Breast epithelium (tissue), 4 donors: ENCODE measurements at places on chromosomes 4 and X. TPM values are rescaled to one million over a fixed set of nuclear protein-coding genes. Genes with fewer than 3 reads are reported as not detected.

DNA sequence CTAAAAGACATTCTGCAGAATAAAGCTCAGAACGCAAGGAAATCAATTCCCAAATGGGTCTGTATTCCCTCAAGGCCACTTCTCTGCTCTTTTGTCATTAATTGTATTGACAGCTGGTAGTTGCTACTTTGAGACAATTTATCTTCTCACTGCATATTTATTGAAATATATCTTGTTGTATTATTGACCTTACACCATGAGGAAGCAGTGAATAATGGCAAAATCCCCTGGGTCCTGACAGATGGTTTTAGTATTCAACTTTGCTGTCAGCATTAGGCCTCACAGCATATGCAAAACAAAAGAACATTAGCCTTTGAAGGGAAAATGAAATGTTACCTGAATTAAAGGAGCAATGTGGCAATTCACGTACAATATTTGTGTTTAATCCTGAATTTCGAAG, 406.1 kb upstream of the TRAM1L1 start:
- H3K27ac ChIP-seq = no peak overlapping the region
- H3K4me3 ChIP-seq = no peak overlapping the region
- no peaks in the 10 kb centered on the region for H3K27me3 ChIP-seq

GRCh38 chr4:137531986-137532868, at the start of gene PCDH18:
Gene PCDH18 (minus strand): TSS chr4:137532494. CDS start chr4:137532088, 406 bp downstream.
- no peaks in the 10 kb centered on the region for H3K4me1 ChIP-seq
- no peaks in the 10 kb centered on the region for H3K27me3 ChIP-seq
- peak within 1 kb of the TSS; percentile 82 for H3K27ac ChIP-seq
- peak within 1 kb of the TSS; percentile 57 for H3K4me3 ChIP-seq
- peak; percentile 79 for DNase-seq
- H3K36me3 ChIP-seq = no peaks in the 10 kb centered on the region

GRCh38 chrX:20211261-20211786, 55.4 kb downstream of the RPS6KA3 start:
- no peaks in the 10 kb centered on the region for H3K36me3 ChIP-seq
- no peak for DNase-seq
- H3K4me3 ChIP-seq = no peak overlapping the region
- peaks cover 19% of the 10 kb centered on the region for H3K27me3 ChIP-seq

Gene NAA11
- not detected for total RNA-seq

DNA sequence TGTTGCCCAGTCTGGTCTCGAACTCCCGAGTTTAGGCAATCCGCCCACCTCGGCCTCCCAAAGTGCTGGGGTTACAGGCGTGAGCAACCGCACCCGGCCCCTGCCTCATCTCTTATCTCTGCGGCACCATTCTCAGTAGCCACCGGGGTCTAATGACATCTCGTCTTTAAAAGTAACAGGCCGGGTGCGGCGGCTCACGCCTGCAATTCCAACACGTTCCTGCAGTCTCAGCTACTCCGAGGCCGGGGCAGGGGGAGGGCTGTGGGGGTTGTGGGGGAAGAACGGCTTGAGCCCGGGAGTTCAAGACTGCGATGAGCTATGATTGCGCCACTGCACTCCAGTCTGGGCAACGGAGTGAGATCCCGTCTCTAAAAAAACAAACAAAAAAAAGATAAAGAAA, 28.8 kb downstream of the ING2 start:
- DNase-seq = no peak
- no peak overlapping the region for H3K4me3 ChIP-seq
- no peaks in the 10 kb centered on the region for H3K36me3 ChIP-seq
- H3K27me3 ChIP-seq = no peaks in the 10 kb centered on the region
- H3K27ac ChIP-seq = no peak overlapping the region

DNA sequence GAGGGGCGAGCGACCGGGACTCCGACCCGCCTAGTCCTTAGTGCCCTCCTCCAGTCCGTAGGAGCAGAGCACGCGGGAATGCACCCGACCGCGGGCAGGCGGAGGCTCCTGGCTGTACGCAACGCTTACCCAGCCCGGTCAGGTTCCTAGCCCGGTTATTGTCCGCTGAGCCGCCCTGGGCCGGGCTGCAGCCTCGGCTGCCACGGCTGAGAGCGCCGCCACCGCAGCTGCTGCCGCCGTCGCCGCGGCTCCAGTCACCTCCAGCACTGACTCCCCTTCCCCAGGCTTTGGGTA, at the start of gene AMER1:
Gene AMER1 (minus strand): TSS at position 268 of the 294 bp plus-strand sequence. CDS start 12,422 bp downstream, outside the sequence.
- no peaks in the 10 kb centered on the region for H3K36me3 ChIP-seq
- no peak for DNase-seq
- no peaks in the 10 kb centered on the region for H3K27me3 ChIP-seq
- peak within 1 kb of the TSS; percentile 86 for H3K27ac ChIP-seq

Gene GK
- total RNA-seq = 6.9 TPM

Gene SRPX2
- total RNA-seq = 61.0 TPM
